ENCODE measurements at places on chromosomes 13 and 19.

- no peak for DNase-seq
These were observed 313 bp downstream of the ZNF541 start for GRCh38 chr19:47572635-47573034.

GRCh38 chr19:1324806-1325567, 39.3 kb downstream of the EFNA2 start:
- DNase-seq: peak; percentile 8

GRCh38 chr13:21884965-21885567, 214.2 kb downstream of the FGF9 start:
- DNase-seq: no peak

GRCh38 chr13:83943530-83944279, 61.4 kb upstream of the SLITRK1 start:
- DNase-seq: no peak

DNA sequence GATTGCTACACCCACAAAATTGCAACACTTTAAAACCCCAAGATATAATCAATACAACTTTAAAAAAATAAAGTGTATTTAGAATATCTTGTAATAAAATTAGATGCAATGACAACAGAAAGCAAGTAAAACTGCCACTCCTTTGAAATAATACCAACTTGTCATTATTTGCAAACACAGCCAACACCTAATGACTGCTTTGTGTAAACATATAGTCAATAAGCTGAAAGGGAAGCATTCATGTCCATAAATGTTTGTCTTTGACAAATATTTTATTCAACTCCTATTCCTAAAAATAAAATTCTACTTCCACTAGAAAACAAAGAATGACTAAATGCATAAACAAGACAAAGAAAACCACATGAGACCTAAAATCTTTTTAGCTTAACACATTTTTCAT, 6.6 kb downstream of the SMAD9 start:
- no peak for DNase-seq

GRCh38 chr19:57850553-57851017, 926 bp downstream of the ZNF587 start:
- no peak for DNase-seq

- no peak for DNase-seq
These were observed 32.9 kb upstream of the ISYNA1 start for GRCh38 chr19:18470787-18471186.

GRCh38 chr19:6744381-6745301, 5.2 kb downstream of the TRIP10 start:
- DNase-seq: no peak

- peak; percentile 18 for DNase-seq
These were observed 31.4 kb upstream of the MPHOSPH8 start for GRCh38 chr13:19601749-19602725.

DNA sequence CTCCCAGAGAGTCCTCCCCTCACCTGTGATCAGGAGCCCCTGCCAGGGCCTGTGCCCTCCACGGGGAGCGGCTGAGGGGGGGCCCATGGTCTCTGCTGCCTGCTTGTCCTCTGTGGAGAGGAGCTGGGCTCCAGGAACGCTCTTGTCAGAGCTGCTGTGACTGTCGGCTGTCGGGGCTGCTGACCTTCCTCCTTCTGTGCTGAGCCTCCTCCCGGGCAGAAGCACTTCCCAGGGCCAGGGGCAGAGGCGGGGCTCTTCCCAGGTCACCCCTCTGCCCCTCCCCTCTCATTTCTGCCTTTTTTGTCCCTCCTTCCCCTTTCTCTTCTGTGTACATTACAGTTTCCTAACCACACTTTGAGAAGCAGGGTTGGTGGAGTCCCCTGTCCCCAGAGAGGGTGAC, at the start of gene CEACAM4:
Gene CEACAM4, minus strand, starts transcription at position 198 of the 400 bp plus-strand sequence. Its CDS starts 111 bp downstream, at position 87.
- no peak for DNase-seq

DNA sequence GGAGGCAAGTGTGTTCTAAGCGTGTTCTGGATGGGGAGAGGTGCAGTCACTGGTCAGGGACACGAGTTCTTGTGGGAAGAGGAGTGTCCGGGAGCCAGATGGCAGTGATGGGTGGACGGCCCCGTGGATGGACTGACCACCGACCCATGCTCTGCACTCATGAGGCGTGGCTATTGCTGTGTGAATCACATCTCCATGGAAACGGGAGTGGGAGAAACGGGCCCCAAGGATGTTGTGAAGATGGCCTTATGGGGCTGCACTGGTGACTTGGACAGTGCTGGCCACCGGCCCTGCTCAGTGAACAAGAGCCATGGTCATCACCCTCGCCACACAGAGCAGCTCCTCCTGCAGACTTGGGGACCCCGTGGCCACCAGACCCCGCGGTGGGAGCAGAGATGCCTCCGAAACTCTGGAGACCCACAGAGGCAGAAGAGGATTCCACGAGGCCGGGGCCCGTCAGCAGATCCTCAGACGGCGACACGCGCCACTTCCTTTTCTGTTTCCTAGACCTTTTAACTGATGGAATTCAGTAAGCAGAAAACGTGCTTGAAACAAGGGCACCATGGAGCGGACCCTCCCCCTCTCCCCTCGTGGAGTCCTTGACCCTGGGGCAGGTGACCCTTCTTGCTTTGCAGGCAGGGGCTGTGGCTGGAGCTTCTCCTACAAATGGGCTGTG, 47.5 kb downstream of the GAS6 start:
- no peak for DNase-seq

- DNase-seq: no peak
These were observed 17.2 kb downstream of the KCNC3 start for GRCh38 chr19:50311723-50312635.

- no peak for DNase-seq
These were observed 692.7 kb downstream of the UQCRFS1 start for GRCh38 chr19:28519952-28520861.

DNA sequence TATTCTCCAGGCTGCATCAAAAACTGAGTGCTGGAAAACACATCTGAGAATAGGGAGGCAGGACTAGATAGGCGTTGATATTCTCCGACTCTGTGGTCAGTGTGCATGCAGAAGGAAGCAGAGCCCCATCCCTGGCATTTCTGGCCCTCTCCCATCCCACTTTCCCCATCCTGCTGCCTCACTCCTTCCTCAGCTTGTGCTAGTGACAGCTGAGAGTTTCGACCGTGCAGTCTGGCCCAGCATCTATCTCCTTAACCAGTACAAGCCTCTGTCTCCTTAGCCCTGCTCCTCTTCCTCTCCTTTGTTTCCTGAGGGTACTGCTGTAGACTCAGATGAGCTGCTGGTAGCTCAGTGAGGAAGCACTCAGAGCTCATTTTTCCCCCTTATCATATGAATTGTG, 163.2 kb downstream of the SUCLA2 start:
- no peak for DNase-seq

GRCh38 chr19:14562660-14563589, 8.9 kb downstream of the NDUFB7 start:
- DNase-seq: no peak

DNA sequence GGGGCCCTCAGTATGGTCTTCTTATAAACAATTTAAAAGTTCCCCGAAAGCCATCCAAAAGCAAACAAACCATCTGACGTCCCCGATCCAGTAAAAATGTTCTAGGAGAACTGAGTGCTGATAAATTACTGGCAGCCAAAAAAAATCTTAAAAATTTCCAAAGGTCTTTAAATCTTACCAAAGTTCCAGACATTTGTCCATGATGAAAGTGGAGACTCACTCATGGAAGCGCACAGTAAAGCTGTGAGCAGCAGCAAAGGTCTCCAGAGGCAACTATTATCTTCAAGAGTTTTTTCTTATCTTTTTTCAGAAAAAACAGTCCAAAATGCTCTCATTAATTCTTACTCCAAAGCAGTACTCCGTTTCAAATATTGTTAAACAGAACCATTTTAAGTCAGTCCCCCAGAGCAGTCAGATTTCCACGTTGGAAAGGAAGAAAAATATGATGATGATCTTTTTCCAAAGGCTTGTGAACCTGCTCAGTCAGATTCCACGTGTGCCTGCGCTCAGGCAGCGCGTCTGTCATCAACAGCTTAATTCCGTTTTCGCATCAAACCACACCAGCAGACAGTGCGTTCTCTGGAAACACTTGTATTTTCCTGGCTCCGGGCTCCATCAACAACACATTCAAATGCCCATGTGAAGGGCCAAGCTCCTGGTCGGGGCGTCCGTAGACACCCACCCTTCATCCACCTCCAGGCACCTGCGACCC, 85.4 kb downstream of the COL4A1 start:
- DNase-seq: no peak

DNA sequence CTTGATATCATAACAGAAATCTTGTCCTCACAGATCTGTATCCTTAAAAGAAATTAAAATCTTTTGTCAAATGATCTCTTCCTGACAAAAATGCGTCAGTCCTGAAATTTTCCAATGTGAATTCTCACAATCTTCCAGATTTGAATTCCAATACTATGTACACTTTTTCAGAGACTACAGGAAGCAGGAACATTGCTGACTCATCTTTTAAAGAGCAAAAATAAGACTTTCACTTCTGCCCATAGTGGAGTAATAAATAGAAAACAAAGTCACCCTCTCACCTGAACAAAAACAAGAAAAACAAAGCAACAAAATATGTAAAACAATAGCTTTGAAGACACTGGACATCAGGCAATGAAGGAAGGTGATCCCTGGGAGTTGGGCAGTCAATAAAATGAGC, 167.0 kb upstream of the IPO5 start:
- no peak for DNase-seq

- no peak for DNase-seq
These were observed 79.6 kb downstream of the GGACT start for GRCh38 chr13:100508996-100509395.

GRCh38 chr19:5054551-5055456, 85.9 kb downstream of the KDM4B start:
- no peak for DNase-seq

- DNase-seq: no peak
These were observed 14.5 kb upstream of the ICAM3 start for GRCh38 chr19:10353793-10354391.

DNA sequence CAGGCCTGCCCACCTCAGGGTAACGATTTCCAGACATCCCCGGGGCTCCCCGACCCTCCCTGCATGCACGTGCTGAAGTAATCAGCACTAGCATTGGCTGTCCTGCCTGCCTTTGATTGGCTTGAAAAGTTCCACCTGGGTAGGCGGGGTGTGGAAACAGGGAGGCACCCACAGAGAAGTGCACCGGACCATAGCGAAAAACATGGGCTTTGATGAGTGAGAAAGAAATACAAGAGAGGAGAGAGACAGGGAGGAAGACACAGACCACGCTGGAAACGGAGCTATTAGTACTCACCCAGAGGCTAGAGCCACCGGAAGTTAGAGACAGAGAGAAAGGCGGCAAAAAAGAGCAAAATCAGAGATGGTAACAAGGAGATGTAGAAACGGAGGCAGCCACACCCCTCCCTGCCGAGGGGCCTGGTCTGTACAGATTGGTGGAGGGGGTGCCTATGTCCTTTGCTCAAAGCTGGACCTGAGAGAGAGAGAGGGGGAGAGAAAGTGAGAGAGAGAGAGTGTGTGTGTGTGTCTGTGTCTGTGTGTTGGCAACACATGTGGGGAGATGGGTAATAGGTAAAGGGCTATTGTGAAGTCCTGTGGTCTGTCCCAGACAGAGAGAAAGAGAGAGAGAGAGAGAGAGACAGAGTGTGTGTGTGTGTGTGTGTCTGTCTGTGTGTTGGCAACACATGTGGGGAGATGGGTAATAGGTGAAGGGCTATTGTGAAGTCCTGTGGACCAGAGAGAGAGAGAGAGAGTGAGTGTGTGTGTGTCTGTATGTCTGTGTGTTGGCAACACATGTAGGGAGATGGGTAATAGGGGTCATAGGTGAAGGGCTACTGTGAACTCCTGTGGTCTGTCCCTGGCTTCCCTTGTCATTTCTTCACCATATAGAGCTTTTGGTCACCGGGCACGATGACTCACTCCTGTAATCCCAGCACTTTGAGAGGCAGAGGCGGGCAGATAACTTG, 2.9 kb downstream of the CGB3 start:
- no peak for DNase-seq

DNA sequence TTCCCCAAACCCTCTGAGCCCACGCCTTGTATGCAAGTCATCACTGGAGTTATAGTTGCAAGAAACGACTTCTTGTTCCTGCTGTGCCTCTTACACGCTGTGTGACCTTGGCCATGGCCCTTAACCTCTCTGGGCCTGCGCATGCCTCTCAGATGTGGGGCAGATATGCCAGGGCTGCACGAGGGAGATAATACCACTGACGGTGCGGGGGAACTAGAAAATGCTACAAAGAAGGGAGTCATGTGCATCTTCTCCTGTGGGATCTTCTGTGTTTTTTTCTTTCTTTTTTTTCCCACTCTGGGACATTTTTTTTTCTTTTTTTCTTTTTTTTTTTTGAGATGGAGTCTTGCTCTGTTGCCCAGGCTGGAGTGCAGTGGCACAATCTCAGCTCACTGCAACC, 4.3 kb upstream of the SAMD1 start:
- DNase-seq: no peak

- no peak for DNase-seq
These were observed 11.3 kb upstream of the RNASEH2B start for GRCh38 chr13:50898338-50898737.

DNA sequence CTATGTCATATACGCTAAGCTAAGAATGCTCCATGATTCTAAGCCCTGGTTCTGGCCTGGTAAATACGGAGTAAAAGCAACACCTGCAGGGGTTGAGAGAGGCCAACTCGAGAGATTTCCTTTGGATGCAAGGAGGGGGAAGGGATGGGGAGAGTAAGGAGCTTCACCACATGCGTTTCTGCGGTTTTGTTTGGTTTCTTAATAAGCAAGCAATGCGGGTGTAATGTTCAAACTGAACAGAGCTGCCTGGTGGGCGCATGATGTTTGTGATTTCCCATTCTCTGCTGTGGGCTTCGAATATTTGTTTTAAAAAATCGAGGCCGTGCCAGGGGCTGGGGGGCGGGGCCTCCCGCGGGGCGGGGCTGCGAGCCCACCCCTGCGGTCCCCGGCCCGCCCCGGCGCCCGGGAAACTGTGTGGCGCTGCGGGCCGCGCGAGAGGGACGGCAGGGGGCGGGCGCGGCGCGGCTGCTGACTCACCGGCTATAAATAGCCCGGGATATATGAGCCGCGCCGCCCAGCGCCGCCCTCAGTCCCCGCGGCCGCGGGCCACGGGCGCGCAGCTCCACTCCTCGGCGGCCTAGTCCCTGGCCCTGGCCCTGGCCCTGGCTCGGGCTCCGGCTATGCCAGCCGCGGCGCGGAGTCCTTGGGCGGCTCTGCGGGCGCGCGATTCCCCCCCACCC, 5.1 kb downstream of the BBC3 start:
- DNase-seq: peak; percentile 81

DNA sequence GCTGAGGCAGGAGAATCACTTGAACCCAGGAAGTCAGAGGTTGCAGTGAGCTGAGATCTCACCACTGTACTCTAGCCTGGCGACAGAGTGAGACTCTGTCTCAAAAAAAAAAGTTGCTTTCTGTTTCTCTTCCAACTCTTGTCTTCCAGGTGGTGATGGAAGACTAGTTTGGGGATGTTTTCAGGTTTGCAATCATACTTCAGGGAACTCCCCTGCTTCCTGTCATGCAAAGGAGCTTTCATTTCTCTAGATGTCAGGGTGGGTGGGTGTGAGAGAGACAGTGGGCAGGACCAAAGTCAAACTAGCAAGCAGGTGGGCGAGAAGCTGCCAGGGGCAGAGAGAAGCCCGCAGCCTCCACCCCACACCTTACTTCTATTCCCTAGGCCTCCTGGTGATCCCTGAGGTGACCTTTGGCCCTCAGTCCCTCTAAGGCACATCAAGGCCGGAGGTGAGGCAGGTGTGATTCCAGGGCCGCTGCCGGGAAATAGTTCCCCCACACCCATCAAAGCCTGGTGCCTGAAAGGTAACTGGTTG, 25.7 kb downstream of the CCNE1 start:
- no peak for DNase-seq

GRCh38 chr13:44063881-44064280, 184.2 kb downstream of the LACC1 start:
- no peak for DNase-seq

- DNase-seq: peak; percentile 35
These were observed 15.7 kb downstream of the GARRE1 start for GRCh38 chr19:34269968-34270621.
